ENCODE measurements at places on chromosomes 2 and 18.

DNA sequence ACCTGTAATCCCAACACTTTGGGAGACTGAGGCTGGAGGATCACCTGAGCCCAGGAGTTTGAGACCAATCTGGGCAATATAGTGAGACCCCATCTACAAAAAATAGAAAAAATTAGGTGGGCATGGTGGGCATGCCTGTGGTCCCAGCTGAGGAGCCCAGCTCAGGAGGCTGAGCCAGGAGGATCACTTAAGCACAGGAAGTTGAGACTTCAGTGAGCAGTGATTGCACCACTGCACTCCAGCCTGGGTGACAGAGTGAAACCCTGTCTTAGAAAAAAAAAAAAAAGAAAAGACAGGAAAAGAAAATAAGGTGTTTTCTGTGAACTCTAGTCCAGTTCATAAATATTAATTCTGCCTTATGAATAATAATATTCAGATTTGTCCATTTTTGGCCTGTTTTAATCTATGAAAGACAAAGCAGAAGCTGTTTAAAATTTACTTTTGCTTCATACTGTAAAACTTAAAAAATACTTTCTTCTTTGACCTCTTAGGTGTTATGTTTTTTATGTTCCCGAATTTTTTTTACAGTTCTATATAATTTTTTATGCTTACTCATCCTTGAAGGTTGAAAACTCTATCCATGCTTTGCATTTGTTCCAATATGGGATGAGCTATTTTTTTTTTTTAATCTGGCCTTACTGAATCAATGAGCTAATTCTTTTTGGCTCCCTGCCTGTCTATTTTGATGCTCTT, 8.4 kb upstream of the ANXA4 start:
- no peak for DNase-seq

DNA sequence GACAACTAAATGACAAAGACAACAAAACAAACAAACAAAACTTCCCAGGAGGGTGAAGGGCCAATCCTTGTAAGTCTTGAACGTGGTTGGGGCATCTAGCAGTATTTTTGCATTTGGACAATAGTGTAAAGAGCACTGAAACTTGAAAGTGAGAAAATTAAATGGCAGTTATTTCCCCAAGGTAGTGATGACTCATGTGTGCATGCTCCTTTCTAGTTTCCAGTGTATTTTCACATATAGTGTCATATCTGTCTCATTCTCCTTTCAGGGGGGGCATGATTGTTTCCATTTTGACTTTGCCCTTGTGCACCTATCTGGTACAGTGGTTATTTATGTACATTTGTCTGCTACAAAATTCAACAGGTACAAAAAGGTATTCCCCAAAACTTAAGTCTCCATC, 39.5 kb downstream of the CERS6 start:
- DNase-seq = peak; percentile 24

- DNase-seq = no peak
Observed at GRCh38 chr2:153101187-153101586, 377.4 kb downstream of the RPRM start.

GRCh38 chr2:98519156-98519555, 74.5 kb downstream of the INPP4A start:
- no peak for DNase-seq

DNA sequence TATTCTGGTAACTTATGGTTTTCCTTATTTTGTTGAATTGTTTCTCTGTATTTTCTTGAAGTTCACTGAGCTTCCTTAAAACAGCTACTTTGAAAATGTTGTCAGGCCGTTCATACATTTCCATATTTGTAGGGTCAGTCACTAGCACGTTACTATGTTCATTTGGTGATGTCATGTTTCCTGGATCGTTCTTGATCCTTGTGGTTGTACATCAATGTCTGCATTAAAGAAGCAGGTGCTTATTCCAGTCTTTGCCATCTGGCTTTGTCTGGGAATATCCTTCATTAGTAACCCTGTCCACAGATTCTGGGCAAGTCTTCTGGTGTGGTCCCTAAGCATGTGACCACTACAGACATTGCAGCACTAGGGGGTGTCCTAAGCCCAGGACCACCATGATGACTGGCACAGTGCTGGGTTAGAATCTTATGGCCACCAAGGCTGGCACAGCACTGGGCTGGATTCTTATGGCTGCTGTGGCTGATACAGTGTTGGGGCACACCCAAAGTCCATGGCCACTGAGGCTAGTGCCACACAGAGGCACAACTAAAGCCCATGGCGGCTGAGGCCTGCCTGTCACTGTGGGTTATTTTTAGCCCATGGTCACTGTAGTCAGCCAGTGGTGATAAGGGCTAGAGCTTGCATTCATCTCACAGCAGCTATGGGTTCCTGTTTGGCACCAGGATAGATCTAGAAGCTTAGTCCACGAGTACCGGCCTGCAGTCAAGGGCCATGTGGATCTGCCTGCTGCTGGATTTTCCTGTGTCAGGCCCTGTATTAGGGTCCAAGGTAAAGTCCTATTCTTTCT, 13.2 kb downstream of the VWA3B start:
- no peak for DNase-seq

GRCh38 chr2:127599211-127599610, 46.7 kb upstream of the GPR17 start:
- DNase-seq = no peak

GRCh38 chr2:172091000-172091641, 5.8 kb downstream of the DLX1 start:
- no peak for DNase-seq

DNA sequence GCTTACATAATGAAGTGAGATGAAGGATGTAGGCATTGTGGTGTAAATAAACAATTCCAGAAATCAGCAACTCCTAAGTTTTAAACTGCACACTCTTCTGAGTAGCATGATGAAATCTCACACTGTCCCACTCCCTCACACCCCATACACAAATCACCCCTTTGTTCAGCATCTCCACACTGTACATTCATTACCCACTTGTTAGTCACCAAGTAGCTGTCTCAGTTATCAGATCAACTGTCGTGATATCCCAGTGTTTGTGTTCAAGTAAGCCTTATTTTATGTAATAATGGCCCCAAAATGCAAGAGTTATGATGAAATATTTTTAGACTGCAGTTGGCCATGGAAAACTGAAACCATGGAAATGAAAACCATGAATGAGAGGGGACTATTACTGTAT, 135.7 kb downstream of the GRB14 start:
- no peak for DNase-seq

DNA sequence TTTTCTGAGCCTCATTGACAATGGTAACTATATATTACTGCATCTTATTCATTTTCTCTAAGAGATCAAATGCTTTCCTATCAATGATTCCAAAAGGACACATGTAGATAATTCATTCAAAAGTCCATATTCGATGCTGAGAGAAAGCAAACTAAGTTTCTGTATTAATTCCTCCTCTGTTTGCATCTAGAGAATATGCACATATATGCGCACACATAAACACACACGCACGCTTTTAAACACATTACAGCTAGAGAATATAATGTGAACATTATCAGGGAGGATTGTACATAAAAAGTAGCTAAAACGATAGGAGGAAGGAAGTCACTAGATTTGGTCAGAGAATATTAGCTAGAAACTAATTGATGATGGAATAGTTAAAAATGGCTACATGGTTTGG, 379.0 kb upstream of the NETO1 start:
- DNase-seq = no peak

GRCh38 chr2:86352137-86352726, 14.8 kb upstream of the REEP1 start:
- DNase-seq = peak; percentile 38

- DNase-seq = no peak
Observed at GRCh38 chr2:138956116-138956515, 175.9 kb upstream of the NXPH2 start.

GRCh38 chr18:73829146-73829545, 318.5 kb downstream of the FBXO15 start:
- no peak for DNase-seq

DNA sequence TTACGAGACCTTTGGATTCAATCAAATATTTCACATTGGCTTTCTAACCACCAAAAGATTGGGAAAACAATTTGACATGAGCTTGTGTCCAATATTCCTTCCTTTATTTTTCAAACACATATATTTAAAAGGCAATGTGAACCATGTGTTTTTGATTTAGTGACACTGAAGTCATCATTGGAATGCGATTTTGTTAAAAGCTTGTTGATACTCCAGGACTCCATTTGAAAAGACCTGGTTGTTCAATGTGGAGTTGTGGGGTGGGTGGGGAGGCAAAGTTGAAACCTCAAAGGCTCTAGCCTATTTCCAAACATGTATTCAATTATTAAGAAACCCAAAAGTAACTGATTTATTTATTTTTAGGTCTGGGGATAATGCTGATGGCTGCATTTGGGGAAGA, 114.1 kb upstream of the TRIB2 start:
- DNase-seq = no peak

DNA sequence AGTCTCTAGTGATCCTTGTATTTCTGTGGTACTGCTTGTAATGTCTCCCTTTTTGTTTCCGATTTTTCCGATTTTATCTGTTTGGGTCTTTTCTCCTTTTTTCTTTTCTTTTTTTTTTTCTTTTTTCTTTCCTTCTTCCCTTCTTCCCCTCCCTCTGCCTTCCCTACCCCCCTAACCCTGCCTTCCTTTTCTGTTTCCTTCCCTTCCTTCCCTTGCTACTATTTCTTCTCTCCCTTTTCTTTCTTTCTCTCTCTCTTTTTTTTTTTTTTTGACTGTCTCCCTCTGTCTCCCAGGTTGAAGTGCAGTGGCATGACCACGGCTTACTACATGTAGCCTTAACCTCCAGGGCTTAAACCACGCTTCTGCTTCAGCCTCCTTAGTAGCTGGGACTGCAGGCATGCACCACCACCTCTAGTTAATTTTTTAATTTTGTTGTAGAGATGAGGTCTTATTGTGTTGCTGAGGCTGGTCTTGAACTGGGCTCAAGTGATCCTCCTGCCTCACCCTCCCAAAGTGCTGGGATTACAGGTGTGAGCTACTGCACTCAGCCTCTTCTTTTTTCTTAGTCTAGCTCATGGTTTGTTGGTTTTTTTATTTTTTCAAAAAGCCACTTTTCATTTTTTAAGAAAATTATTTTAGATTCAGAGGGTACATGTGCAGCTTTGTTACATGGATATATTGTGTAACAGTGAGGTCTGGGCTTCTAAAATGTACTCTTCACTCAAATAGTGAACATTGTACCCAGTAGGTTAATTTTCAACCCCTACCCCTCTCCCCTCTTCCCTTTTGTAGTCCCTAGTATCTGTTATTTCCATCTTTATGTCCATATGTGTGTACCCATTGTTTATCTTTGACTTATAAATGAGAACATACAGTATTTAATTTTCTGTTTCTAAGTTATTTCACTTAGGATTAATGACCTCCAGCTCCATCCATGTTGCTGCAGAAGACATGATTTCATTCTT, 24.7 kb downstream of the CCDC138 start:
- DNase-seq = no peak

GRCh38 chr2:54083445-54083844, 32.0 kb upstream of the ACYP2 start:
- no peak for DNase-seq

DNA sequence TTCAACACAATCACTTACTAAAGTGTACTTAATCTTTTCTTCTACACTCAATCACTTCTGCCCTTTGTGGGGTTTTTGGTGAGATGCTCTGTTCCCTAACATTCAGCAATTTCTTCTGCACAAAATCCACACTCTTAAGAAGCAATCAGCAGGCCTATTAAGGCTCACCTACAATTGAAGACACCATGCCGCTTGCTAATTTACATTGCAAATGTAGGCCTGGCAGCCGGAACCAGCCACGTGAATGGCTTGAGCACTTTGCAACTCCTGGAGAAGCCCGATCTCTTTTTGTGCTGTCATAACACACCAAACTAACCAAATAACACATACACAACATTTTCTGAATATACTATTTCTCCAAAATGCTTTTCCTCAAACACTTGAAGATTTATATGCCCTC, 66.3 kb downstream of the NYAP2 start:
- DNase-seq = no peak

GRCh38 chr18:49081511-49082155, 130.9 kb upstream of the SMAD7 start:
- DNase-seq = peak; percentile 78

DNA sequence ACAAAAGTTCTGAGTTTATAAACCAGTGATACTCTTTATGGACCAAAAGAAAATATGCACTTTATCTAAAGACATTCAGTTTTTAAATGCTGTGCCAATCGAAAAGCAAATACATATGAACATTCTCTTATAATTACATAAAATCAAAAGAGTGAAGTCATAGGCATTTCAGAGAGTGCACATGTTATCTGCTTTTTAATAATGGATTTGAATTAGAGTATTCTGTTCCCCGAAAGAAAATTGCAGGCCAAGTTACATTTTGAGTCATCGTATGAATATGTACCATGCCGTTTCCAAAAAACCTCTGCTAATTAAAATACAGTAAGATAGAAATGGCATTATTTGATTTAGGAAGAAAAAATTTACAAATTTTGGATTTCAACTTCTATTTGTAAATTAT, 565.7 kb downstream of the ZEB2 start:
- DNase-seq = no peak

- no peak for DNase-seq
Observed at GRCh38 chr2:86392873-86393518, 48.2 kb upstream of the KDM3A start.

DNA sequence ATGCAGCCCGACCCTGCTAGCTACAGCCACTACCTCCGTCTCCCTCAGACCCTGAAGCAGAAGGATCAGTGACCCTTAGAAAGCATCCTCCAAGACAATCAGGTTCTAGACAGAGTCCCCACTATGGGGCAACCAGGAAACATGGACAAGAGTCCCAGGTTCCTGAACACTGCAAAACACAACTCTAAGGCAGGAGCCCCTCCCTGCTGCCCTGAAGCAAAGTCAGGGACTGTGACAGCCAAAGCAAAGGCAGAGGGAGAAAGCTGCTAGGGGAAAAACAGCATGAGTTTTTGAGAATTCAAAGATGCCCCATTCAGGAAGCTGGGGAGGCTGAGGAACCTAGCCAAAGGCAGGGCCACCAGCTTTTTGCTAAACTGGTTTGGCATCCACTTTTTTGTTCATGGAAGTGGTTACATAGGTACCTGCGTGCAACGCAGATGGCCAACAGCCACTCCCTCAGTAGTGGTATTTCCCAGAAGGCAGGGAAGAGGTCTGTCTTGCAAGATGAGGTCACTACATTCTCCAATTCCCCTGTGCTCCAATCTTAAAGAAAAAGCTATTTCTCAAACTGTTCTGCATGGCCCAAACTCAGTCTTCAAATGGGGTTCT, 33.2 kb downstream of the MYO5B start:
- DNase-seq = no peak

DNA sequence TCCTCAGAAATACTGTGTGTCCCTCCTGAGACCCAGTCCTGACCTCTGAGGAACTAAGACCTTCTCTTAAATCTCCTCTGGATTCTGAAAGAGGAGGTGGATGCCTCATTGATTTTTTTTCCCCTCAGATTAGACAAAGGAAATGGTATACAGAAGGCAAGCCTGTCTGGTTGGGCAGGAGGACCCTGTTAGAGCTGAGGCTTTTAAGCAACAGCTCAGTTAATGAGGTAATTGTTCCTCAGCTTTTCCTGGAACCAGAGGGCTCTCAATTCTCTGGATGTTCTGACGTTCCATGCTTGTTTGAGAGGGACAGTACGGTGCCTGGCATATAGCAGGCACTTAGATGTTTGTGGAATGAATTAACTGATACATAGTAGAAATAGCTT, 61.7 kb upstream of the MCFD2 start:
- no peak for DNase-seq

Measured in suppressor macrophage treated with lipopolysaccharide for 1 hour (primary cell).